ENCODE measurements at places on chromosomes 4 and X. TPM values are rescaled to one million over a fixed set of nuclear protein-coding genes. Genes with fewer than 3 reads are reported as not detected.

- no peak overlapping the region for H3K4me3 ChIP-seq
- no peak for DNase-seq
- no peaks in the 10 kb centered on the region for H3K36me3 ChIP-seq
- no peaks in the 10 kb centered on the region for H3K4me1 ChIP-seq
Measured at GRCh38 chr4:166518315-166518714, 645.3 kb downstream of the TLL1 start.

GRCh38 chr4:1344696-1345095, 2.3 kb upstream of the UVSSA start:
- peaks cover 11% of the 10 kb centered on the region for H3K36me3 ChIP-seq
- peaks cover 31% of the 10 kb centered on the region for H3K4me1 ChIP-seq
- peak overlapping the region; percentile 75 for H3K4me3 ChIP-seq
- H3K27me3 ChIP-seq = peaks cover 10% of the 10 kb centered on the region
- DNase-seq = no peak

Gene UCP1
- polyA plus RNA-seq = not detected

DNA sequence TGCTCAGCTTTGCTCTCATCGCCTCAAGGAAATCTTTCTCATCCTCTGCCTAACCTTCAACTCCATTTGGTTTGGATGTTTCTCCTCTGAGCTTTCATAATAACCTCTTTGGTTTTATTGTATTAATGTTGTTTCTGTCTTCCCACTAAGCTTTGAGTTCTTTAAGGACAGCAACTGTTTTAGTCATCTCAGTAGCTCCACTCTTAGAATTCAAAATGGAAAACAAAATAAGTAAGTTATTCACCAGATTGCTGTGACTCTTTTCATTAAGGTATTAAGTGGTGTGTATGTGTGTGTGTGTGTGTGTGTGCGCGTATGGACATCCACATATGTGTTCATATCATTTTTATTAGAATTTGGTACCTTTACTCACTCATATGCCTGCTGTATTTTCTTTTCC, 279.2 kb upstream of the BOD1L1 start:
- DNase-seq = no peak
- H3K4me1 ChIP-seq = no peaks in the 10 kb centered on the region
- no peaks in the 10 kb centered on the region for H3K36me3 ChIP-seq
- H3K27me3 ChIP-seq = no peaks in the 10 kb centered on the region

DNA sequence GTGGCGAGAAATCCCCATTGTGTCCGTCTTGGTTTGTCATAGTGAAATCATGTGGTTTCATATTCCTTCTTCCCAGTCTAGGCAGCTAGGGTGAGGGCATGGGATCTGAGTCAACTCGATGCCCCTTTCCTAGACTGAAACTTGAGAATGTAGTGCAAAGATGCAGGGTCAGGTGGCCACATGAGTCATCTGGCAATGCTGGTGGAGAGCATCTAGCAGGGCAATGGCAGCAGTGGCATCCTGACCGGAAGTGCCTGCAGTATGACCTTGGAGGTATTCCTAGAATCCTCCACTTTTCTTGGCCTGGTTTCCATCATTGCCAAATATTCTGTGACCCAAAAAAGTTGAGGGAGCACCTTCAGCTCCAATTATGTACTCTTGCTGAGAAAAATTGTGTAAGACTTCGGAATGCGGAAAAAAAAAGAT, 39.1 kb upstream of the TMEM184C start:
- DNase-seq = no peak
- H3K36me3 ChIP-seq = no peaks in the 10 kb centered on the region
- no peak overlapping the region for H3K27ac ChIP-seq
- no peaks in the 10 kb centered on the region for H3K4me1 ChIP-seq

Measured in immature natural killer cell (primary cell).